NCI-H2081 (cell line): ENCODE measurements at places on chromosomes 13 and 19.

DNA sequence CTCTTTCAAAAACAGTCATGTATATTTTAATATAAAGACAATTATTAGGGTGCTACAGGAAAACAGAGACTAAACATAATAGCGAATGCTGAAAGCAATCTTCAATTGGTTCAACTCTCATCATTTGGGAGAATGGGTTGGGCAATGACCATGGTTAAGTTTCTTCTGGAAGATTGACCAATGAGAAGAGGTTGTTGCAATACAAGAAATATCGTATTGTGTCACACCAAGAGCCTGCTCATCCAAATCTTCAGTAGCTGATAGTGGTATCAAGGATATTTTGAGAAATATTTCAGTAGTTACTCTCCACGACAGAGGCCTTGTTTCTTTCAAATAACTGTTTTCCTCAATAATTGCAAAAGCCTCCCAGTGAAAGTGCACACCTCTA, 83.0 kb upstream of the FNDC3A start:
- no peak for DNase-seq

DNA sequence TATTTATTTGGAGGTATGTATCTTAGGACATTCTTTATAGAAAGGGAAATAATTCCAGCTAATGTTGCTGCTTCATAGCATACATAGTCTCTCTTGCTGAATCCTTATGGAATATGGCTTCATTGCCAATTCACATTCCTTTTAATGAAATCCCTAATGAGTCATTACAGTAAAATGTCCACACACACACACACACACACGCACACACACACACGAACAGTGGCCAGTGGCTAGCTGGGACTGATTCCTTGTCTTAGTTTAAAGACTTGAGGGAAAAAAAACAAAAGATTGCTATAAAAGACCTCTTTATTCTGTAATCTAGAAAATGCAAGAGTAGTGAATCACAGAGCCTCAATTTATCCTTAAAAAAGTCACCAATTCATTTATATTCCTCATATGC, 301.6 kb downstream of the SLITRK6 start:
- DNase-seq, result no peak

GRCh38 chr19:46189971-46190888, 39.3 kb upstream of the IGFL1 start:
- DNase-seq, result no peak

- no peak for DNase-seq
Measured at GRCh38 chr13:52599037-52599847, 43.0 kb upstream of the HNRNPA1L2 start.

- DNase-seq, result no peak
Measured at GRCh38 chr13:36870050-36870692, 49.9 kb downstream of the SMAD9 start.

DNA sequence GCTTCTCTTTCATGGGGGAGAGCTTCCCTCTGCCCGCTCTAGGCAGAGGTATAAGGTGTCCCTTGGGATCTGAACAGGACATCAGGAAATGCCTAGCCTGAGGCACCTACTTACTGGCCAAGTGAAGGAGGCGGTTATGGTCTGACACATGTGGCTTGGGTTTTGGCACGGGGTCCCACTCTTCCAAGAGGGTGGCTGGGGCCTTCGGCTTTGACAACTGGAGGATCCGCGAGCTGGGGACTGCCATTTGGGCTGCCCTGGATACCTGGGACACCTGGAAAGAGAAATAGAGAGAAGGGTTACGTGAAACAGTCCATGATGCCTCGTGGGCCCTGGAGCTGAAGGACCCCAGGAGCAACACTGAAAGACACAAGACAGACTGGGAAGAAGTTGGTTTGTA, 22.4 kb upstream of the MIER2 start:
- no peak for DNase-seq
